ENCODE measurements at places on chromosomes 16 and 17. TPM values are rescaled to one million over a fixed set of nuclear protein-coding genes. Genes with fewer than 3 reads are reported as not detected.

- no peak for DNase-seq
These were observed 83.6 kb downstream of the C17orf58 start for GRCh38 chr17:67912656-67913055.

DNA sequence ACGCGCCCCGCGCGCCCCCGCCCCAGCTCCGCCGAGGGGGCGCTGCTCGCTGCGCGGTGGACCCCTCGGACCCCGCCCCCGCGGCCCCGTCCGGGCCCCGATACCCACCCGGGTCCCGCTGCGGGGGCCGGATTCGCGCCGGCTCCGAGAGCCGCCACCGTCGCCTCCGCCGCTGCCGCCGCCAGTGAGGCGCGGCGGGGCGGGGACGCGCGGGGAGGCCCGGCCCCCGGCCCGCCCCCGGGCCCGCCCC, at the start of gene TBC1D16:
Gene TBC1D16, minus strand, starts transcription at position 186 of the 250 bp plus-strand sequence. CDS start 22,325 bp downstream, outside the sequence.
- no peak for DNase-seq

The ELMO3 gene
- 6.5 TPM for total RNA-seq

The CCL22 gene
- 0.43 TPM for total RNA-seq

The IL21R gene
- total RNA-seq: 6.3 TPM
